ENCODE measurements at places on chromosomes 2 and 18.
A peak's percentile ranks its signal among the peaks of the same experiment; 100 is the strongest.

DNA sequence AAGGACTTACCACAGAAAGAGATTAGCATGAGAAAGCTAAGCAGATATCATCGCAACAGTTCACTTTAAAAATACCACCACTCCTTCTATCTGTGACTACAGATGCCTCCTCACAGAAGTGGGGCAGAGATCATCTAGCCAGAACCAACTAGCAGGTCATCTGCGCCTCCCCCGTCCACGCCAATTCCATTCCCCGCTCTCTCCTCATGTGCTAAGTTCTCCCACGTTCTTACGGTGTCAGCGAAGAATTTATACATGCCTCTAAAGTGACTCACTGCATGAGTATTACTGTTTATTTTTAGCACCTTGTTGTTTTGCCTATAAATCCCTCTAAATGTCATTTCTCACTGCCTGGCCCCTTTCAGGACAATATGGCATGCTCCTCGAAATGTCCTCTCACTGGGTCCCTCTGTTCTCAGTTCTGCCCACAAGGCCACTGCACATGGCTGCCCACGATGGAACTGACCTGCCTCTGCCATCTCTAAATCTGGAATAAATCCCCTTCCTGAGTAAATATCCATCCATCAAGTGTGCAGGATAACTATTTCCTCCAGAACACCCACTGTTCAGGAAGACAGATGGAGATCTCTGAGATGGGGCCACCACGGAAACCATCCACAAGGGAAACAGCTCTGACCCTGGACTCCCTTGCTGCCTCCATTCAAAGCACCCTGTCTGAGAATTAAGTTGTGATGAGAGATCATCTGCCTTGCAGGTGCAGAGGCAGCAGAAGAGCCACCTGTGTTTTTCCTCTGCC, 137.7 kb downstream of the IRS1 start:
- no peak for DNase-seq

DNA sequence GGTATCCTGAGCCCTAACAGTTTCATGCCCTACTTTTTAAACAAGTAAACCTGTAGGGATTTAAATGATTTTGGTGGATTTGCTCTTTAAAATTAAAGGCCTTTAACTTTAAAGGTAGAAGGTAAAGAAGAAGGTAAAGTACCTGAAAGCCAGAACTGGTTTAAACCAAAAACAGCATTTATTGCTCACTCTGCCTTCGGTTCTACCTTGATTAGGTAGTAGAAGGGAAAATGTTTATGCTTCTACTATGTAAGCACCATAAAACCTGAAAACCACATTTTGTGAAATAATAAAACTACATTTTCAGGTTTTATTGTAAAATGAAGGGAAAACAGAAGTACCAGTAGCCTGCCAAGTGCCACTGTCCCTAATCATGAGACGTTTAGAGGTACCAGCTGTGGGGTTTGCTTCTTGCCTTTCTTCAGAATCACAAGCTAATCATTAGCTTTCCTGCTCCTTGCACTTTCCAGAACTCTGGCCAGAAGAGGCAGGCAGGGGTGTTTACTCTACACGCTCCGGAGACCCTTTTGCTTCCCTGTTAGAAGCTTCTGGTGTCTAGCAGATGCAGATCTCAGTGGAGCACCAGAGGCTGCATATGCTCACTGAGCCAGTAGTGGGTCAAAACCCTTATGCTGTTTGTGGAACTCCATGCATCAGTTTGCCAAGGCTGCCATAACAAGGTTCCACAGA, 33.3 kb downstream of the RPIA start:
- no peak for DNase-seq

DNA sequence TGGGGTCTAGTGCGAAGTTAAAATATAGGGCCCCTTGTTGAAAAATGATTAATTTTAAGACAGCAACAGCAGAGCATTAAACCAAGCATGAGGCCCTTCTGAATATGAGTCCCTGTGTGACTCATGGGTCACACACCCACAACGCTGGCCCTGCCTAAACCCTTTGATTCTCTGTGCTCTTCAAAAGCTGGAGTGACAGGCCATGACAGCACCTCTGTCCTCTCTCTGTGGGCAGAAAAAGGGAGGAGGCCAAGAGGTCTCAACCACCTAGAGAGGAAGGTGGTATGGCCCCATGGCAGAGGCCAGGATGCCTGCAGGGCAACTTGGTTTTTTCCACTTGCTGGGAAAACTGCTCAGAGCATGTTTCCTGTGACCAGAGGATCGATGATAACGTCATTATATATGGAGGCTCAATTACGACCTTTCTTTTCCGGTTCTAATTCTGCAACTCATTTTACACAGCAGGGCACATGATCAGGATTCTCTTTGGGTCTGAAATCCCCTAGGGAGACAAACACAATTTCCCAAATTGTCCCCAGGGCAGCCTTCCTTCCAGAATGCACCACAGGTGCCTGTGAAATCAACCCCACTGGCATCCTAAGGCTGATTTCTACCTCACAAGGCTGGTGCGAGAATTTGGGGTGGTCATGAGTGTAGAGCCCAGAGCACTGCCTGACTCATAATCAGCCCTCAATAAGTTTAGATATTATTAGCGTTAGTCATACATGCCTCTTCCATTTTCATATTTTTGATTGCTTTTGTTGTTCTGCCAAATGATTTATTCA, 102.0 kb upstream of the PPP1CB start:
- no peak for DNase-seq

GRCh38 chr2:114352988-114353387, 89.5 kb upstream of the DPP10 start:
- DNase-seq, result no peak

DNA sequence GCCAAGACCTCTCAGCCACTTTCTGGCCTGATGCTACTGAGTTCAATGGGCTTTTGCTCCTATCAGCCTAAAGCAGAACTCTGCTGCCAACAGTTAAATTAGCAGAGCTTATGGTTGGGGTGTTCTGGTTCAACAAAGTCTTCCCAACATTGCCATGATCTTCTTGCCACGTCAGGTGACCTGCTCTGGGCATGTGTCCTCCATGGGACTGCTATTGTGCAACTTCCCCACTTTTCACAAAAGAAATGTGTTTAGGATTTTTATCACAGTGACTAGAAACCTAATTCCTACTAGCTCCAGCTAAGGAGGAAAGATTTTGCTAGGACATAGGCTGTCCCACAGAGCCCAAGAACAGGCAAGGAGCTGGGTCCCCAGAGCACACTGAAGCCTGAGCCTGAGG, 56.4 kb downstream of the ALK start:
- DNase-seq, result no peak

DNA sequence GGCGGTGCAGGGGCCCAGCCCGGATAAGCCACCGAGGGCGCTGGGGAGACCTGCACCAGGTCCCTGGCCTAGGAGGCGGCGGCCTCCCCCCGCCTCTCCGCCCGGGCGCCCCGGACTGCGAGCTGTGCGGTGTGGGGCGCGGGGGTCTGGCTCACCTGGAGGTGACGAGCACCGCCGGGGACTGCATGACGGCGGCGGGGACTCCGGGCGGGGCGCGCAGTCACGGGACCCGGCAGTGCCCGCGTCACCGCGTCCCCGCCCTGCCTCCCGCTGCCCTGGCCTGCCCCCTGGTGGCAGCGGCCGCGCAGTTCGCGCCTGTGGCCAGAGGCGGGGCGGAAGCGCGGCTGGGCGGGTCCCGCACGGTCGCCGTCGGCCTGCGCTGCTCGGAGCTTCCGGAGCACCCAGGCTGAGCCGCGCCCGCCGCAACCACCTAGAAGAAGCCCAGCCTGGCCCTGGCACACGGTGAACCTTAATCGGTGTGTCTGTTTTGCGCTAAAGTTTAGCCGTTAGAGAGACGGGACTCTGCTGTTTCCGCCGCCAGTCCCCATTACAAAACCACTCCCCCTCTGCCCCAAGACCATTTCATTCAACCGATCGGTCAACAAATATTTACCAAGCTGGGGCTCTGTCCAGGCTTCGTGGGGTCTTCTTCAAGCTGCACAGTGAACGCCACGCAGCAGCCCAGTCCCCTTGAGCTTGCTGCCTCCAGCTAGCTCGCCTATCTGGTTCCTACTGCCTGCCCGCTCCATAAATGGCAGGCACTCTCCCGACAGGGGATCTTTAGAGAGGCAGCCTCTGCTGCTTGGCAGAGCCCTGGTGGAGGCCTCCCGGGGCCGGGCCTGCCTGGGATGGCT, at the start of gene HS1BP3:
TSS of gene HS1BP3 (minus strand) at position 222 of the 854 bp plus-strand sequence. CDS start at position 187, 35 bp downstream.
- DNase-seq, result peak; percentile 92

DNA sequence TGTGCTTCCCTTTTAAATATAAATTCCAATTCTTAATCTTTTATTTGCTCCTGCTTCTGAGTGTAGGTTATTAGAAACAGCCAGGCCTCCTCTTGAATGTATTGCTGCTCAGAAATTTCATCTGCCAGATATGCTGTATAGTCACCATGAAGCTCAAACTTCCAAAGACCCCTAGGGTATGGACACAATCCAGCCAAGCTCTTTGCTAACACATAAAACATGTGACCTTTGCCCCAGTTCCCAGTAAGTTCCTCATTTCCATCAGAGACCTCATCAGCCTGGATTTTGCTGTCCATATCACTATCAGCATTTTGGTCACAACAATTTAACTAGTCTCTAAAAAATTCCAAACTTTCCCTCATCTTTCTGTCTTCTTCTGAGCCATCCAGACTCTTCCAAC, 75.2 kb downstream of the MAP2 start:
- no peak for DNase-seq

DNA sequence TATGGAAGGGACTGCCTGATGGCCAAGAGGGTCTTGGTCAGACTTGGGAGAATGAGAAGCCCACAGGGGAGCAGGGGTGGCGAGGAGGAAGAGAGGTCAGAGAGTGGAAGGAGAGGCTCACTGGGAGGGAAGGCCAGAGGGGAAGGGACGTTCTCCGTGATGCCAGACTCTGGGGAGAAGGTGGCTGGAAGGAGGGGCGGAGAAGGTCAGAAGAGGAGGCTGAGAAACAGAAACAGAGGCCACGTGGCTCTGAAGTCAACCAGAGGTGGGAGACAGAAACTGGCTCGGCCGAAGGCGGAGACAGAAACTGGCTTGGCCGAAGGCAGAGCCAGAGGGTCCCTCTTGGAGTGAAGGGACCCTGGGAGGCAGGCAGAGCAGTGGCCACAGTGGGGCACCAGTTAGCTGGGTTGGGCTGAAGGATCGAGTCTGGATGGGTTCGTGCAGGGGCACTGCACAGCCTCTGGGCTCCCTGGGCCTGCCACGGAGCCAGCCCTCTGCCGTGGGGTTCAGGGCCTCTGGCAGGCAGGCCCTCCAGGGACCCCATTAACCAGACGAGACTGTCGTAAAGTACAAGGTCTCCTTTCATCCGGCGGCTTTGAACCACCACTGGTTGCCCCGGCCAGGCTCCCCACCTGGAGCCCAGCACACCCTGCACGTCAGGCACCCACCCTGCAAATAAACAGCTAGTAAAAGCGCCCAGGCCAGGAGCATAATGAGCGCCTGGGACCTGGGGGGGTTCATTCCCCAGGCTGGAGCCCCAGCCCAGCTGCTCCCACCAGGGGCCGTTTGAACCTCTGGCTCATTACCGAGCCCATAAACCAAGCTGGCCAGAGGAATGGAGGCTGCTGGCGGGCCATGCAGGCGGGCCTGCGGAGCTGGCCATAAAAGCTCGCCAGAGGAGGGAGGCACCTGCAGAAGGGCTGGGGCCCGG, 218.8 kb downstream of the DYSF start:
- no peak for DNase-seq

DNA sequence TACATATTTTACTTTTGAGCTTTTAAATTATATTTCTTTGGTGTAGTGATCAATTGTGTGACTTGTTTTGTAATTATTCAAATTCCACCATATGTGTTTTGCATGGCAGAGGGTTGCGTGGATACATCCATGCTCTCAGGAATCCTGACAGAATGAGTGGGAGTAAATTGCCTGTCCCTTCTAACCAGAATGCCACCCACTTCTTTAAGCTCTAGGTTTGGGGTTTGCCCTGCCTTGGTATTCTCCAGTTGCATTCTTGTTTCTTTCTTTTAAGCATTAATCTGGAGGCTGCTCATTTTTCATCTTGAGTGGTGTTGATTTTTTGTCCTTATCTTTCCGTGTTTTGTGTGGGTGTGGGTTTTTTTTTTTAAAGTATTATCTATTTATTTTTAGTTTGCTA, 360.0 kb downstream of the PTPRM start:
- DNase-seq, result no peak

- no peak for DNase-seq
Measured at GRCh38 chr2:56960581-56960980, 776.8 kb downstream of the CCDC85A start.

DNA sequence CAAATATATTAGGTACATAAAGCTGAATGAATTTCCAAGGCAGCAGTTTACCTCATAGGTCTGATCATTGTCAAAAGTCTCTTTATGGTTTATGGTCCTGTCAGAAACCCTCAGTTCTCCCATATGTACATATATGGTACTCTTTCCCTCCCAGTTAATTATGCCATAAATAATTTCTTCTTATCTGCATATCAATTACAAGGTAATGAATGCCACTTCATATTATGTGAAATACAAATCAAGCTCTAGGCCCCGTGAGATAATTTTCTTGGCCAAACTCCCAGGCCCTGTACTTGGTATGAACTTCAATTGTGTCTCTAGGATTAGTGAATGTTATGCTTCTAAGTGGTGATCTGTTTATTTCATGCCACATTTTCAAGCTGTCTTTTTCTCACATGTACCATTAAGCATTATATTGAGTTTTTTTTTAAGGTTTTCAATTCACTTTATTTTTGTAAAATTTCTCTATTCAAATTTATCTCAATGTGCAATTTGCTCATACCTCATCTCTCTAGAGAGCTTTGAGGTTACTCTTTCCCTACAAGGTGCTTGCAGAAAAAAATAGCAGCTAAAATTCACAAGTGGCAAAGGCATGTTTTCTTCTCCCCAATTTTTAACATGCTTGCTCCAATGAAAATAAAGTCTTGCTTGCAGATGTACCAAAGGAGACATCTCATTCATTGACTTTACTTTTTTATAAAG, 430.6 kb upstream of the VRK2 start:
- DNase-seq, result no peak

Data from hematopoietic multipotent progenitor cell treated with erythropoietin and hydrocortisone succinate and interleukin-3 and kit ligand, for 15 days (in vitro differentiated cells).